ENCODE measurements at places on chromosomes 4 and X.
A peak's percentile ranks its signal among the peaks of the same experiment; 100 is the strongest.

GRCh38 chr4:67054896-67055295 lies 490.4 kb downstream of the CENPC start:
- no peak for DNase-seq

GRCh38 chr4:31366041-31366440 lies 645.9 kb downstream of the PCDH7 start:
- peak; percentile 49 for DNase-seq

DNA sequence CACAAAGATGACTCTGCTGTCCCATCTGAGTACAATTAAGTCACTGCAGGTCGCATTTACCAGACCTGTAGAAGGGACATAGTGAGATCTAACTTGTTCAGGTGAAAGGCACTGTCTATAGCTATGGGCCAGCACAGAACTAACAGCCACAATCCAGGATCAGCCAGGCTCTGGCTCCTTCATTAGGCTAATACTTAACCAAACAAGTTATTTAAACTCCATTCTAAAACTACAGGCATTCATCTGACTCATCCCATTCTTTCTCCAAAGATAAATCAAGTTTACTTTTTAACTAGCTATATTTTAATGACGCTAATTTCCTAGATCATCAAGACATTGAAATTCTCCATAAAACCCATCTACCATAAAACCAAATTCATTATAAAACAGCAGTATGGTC lies 62.5 kb downstream of the STX18 start:
- no peak for DNase-seq

GRCh38 chr4:177607111-177607573 lies 164.9 kb upstream of the AGA start:
- no peak for DNase-seq
